Astrocyte (in vitro differentiated cells and primary cell): ENCODE measurements at places on chromosomes 7 and 10. TPM values are rescaled to one million over a fixed set of nuclear protein-coding genes. Genes with fewer than 3 reads are reported as not detected.
A peak's percentile ranks its signal among the peaks of the same experiment; 100 is the strongest.

DNA sequence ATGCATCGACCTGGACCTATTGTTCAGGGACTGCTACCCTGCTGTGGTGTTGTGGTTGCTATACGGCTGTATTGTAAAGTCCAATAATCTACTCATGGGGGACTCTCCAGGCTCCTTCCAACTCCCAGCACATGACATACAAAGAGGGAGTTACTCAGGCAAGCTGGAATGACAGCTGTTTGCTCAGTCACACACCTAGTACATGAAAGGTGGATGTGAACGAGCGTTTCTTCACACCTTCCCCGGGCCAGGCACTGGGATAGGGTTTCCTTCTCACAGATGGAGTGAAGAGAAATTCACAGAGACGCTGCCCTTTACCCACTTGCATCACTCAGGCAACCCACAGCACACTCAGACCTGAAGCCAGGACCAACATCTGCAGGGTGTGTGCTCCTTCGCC, 215.7 kb downstream of the TNS3 start:
- H3K4me3 ChIP-seq: no peak overlapping the region
- no peak for DNase-seq
- H3K36me3 ChIP-seq: peaks cover 10% of the 10 kb centered on the region

DNA sequence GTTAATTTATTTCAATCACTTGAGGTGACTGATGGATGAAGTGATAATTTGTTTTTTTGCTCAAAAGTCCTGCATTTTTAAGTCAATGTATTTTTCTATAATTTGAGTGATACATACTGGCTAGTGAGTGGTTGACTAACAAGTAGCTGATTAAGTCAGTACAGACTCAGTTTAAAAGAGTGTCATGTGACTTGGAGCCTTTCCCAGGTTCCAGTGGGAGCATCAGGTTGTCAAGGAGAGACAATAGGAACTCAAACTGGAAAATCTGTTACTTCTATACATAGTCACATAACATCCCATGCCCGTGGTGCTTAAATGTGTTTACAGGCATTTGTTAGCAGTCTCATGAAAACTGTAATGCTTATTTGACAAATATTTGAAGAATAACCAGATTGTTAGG, 154.7 kb downstream of the ANK3 start:
- H3K4me1 ChIP-seq: peaks cover 13% of the 10 kb centered on the region
- H3K27ac ChIP-seq: no peak overlapping the region
- no peaks in the 10 kb centered on the region for H3K36me3 ChIP-seq
- no peak overlapping the region for H3K4me3 ChIP-seq
- H3K27me3 ChIP-seq: no peaks in the 10 kb centered on the region
- peak; percentile 65 for DNase-seq

The RARRES2 gene
- 19.4 and 21.7 TPM in 2 replicates for total RNA-seq

The PTPRZ1 gene
- 0.87 and 1.6 TPM in 2 replicates for total RNA-seq

The PPP3CB gene
- total RNA-seq: 29.2 and 30.8 TPM in 2 replicates
